ENCODE measurements at places on chromosomes 13 and 19.
A peak's percentile ranks its signal among the peaks of the same experiment; 100 is the strongest.

GRCh38 chr19:17447704-17448130 is 751 bp downstream of the TMEM221 start:
- DNase-seq = no peak

GRCh38 chr19:6459262-6460098 is at the start of gene SLC25A23:
SLC25A23 (minus strand) TSS chr19:6459792; CDS start chr19:6459628, 164 bp downstream.
- DNase-seq = no peak

DNA sequence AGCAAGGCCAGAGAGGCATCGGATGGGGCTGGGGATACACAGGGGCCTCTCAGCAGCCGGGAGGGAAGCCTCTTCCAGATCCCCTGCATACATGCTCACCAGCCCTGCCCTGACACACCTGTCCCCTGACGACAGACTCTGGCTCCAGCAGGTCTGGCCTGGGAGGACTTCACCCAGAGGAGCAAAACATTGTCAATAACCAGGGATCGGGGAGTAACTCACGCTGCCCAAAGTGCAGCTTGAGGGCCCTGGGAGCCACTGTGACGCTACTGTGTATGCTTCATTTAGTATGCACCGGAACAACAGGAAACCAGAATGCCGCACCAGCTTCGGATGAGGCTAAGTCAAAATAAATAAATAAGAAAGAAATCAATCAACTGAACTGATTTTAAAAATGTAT is 12.4 kb upstream of the CD22 start:
- no peak for DNase-seq

- DNase-seq = no peak
Measured at GRCh38 chr13:70630247-70630646, 522.0 kb upstream of the KLHL1 start.

DNA sequence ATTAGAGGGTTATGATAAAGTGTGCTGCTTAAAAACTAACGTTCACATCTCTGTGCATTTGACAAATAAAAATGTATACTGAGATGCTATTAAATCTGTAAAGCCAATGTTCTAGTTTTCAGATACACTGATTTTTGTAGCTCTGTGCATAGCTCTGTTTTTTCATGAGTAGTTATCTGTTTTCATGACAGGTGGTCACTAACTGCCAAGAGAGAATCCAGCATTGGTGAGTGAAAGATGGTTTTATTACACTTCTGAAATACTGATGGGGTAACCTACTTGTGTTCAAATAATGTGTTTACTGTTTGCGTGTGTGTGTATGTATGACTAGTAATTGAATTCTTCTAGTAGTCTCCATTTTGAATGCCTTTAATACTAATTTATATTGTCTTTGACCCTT is 29.0 kb downstream of the URI1 start:
- DNase-seq = no peak

DNA sequence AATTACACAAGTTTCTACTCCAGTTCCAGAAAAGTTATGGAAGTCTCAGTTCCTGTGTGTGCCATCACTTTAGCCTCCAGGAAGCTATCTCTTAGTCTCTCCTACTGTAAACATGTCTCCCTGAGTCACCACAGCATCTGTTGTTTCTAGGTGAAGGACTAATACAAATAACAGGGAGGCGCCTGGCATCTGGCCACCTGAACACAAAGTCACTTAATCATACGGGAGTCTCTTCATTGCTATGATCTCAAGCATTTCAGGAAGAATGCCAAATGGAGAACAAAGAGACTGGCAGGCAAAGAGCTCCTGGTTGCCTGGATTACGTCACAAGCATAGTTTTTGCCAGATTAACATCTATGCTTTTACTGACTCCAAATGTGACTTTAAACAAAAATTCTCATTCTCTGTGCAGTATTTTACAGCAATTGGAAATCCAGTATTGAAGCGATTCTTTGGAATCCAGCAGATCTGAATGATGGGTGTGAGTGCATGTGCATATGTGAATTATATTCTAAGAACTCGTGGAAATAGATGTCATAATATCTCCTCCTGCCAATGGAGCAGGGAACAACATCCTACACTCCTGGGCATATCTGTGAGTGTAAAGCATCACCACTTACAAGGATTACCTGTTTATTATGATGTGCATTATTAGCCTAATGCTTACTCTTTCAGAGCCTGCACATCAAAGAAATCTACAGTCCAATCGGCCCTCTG is 572.8 kb downstream of the PCDH9 start:
- peak; percentile 80 for DNase-seq
